ENCODE measurements at places on chromosomes 4 and X.
A peak's percentile ranks its signal among the peaks of the same experiment; 100 is the strongest.

DNA sequence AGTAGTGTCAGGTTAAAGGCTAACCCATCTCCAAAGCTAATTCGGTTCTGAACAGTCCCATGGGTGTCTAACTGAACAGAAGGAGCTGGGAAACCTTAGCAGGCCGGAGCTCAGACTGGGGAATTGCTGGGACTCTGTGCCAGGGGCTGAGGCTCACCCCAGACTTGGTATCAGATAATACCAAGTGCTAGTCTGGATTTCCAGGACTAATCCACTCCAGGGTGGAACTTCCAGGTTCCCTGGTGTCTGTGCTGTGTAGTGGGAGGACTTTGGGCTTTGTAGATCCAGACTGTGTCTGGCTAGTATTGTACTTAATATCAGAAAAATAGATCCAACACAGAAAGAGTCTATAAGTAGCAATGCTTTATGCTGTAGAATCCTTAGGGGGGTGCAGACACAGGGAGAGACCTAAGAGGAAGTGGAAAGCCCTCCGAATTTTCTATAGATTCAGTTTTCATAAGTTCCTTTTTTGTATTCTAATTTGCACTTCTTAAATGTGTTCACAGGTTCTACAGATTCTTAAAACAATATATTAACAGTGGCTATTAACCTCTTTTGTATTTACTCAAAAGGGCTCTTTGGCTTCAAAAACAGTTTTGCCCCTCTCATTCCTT, 4.1 kb downstream of the ZNF827 start:
- no peak for DNase-seq

DNA sequence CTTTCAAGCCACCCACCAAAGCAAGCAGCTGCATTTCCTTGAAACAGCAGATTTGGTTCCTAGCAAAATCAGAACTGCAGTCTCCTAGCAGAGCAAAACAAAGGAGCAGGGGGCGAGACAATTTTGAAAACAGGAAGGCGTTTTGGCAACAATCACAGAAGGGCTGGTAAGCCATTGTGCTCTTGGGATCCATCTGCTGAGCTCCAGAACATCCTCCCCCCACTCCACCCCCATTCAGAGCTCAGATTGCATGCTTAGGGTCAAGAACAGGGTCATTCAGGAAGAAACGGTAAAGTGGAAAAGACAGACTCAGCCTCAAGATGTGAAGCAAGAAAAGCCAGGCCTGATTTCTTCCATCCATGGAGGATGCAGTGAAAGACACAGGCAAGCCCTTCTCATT, 7.6 kb upstream of the PCDH19 start:
- no peak for DNase-seq

DNA sequence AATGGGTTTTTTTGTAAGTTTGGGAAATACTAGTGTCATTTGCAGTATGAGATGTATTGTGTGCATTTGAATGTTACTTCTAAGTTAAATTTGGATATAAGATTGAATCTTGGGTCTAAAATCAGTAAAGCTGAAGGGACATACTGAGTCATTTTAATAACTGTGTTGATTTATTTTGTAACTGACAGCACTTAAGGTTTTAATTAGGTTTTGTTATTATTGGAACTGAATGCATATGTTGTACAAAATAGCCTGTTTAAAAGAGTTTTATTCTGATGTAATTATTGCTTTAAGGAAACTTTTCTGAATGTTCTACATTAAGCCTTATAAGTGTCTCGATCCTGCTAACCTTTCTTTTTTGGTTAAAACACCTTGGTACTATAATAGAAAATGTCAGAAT, 396.6 kb downstream of the MAPK10 start:
- no peak for DNase-seq

GRCh38 chrX:11429538-11430085, 136.4 kb downstream of the AMELX start:
- no peak for DNase-seq

- no peak for DNase-seq
Measured at GRCh38 chr4:69649207-69649606, 3.8 kb downstream of the UGT2A1 start.

DNA sequence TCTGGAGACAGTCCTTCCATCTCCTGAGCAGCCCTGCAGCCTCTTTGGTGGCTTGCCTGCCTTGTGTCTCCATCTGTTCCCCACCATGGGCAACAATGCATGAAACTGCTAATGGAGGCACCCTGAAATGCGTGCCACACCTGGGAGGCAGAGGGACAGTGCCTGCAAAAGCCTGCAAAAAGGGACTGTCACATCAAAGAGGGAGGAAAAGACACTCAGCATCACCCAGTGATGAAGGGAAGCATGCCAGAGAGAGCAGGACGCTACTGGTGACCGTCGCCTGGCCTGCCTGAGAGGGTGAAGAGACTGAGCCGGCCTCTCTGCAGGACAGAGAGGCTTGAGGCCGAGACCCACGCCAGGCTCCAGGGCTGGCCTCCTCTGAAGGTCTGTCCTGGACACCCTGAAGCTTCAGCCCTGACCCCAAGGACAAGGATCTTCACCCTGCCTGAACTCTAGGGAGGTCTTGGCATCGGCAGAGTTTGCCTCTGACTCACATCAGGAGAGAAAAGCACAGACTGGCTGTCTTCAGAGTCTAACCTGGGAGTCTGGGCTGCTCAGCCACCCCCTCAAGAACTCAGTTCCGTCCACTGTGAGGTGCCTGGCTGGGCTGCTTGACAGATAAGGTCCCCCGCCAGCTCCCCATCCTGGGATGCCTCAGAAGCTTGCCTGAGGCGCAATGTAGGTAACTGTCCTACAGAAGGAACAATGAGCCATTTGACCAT, 8.1 kb downstream of the ACSL1 start:
- no peak for DNase-seq

GRCh38 chr4:79907001-79907400, 166.0 kb downstream of the ANTXR2 start:
- DNase-seq, result no peak

- no peak for DNase-seq
Measured at GRCh38 chrX:39438603-39439602, 637.6 kb downstream of the MID1IP1 start.

DNA sequence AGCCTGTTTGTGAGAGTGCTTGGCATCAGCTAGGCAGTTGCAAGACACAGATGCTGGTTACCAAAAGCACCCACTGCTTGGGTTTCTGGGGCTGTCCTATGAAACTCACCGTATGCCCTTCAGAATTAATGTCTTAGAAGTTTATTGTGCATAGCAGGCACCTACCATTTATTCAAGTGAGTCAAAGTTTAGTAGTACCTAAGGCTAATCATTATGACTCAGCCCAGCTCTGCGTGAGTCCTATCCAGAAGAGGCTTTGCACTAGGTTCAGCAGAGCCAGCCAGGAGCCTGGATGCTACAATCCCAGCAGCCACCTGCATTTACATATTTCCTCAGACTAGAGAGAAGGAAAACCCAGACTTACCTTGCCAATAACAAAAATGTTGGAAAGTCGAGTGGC, 4.2 kb downstream of the RPS4X start:
- DNase-seq, result no peak

DNA sequence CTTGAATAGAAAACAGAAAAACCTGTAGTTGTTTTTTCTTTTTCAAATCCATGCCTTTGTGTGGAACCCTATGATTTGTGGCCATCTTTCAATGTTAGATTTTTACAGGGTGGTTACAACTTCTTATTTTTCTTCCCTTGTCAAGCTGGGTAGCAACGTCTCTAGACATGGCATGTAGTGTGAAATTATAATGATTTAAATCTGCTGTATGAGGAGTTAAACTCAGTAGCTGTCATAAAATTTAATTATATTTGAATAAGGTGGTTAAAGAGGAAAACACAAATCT, 78.1 kb upstream of the CBLL2 start:
- no peak for DNase-seq

GRCh38 chrX:108123591-108124366, 32.2 kb downstream of the ATG4A start:
- DNase-seq, result no peak

- DNase-seq, result peak; percentile 19
Measured at GRCh38 chr4:151276787-151277562, at the start of gene PRSS48. PRSS48 (plus strand) TSS chr4:151277161; CDS start chr4:151277173, 12 bp downstream.

DNA sequence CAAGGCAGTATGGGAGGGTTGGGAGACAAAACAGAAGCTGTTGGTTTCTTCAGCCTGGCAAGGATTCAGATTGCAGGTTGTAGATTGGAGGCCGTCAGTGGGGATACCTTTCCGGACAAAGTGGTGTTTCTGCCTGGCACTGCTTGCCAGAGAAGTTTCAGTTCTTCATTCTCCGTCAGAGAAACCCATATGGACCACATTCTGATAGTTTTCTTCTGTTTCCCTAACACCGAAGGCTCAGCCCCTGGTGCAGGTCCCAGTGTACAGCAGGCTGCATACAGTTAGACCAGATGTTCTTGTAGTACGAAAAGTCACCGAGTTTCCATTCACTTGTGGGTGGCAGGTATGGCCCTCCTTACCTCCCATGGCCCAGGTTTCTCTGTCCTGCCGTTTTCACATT, 107.3 kb downstream of the PTTG2 start:
- no peak for DNase-seq

DNA sequence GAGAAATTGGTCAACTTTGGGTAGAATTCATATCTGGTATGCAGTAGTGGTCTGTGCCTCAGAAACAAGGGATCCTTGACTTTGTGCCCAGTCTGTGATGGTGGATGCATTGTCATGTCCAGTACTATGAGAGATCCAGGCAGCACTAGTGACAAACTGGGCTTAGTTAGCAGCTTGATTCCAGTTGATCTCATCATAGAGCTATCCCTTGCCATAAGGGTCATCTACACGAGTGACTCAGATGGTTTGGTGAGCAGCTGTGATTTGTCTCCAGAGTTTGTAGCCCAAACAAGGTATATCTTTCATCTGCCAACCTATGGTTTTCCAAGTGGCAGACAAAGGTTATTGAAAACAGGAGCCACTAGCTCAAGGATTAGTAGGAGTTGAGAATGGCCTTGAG, 298.8 kb downstream of the GBA3 start:
- DNase-seq, result no peak

DNA sequence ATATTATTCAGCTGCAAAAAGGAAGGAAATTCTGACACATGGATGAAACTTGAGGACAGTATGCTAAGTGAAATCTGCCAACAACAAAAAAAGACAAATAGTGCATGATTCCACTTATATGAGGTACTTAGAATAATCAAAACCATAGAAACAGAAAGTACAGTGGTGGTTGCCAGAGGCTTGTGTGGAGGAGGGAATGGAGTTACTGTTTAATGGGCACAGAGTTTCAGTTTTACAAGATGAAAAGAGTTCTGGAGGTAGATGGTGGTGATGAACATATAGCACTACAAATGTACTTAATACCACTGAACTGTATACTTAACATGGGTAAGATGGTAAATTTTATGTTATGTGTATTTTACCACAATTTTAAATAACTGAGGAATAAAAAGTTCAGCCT, 212.0 kb upstream of the KLF3 start:
- DNase-seq, result no peak

DNA sequence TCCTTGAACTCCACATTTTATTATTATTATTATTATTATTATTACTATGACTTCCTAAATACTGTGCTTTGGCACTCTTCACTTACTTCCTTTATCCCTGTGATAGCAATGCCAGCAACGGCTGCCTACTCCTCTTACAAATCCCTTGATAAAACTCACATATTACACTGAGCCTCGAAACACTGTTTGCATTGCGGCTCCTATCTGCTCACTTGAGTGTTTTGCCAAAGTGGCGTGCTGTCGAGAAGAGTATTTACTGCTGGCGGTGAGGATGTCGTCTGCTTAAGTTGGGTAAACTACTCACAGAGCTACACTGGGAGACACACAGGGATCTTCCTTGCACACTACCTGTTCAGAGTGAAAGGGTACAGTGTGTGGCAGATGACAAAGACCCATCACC, 143.4 kb upstream of the VCX3A start:
- DNase-seq, result peak; percentile 31

- DNase-seq, result no peak
Measured at GRCh38 chr4:100168521-100168920, 21.7 kb downstream of the DDIT4L start.

GRCh38 chr4:87077914-87078585, 142.4 kb downstream of the KLHL8 start:
- DNase-seq, result no peak

- DNase-seq, result no peak
Measured at GRCh38 chr4:188408244-188409030, 269.2 kb downstream of the TRIML1 start.

DNA sequence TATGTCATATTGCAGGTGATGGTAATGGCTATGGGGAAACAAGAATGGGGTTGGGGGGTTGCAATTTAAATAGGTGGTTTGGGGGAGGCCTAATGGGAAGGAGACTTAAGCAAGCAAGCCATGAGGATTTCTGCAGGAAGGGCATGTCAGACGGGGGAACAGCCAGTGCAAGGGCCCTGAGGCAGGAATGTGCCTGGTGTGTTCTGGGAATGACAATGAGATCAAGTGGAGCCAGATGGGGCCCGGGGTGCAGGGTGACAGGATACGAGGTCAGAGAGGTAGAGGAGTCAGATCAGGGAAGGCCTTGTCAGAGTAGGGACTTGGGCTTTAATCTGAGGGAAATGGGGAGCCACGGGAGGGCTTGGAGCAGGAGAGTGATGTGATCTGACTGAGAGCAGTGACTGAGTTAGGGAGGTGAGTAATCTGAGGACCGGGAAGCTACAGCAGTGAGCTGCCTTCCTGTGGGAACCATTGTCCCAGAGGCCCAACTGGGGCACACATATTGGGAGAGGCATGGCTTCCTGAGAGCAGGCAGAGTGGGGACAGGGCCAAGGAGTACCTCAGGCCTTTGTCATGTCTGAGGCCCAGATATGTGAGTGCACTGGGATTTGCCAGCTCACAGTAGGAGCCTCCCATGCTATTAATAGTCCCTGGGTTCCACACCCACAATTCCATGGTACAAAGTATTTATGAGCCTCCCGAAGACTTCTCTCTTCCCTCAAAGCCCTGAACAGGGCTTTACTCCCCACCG, 139.8 kb downstream of the BCOR start:
- no peak for DNase-seq

DNA sequence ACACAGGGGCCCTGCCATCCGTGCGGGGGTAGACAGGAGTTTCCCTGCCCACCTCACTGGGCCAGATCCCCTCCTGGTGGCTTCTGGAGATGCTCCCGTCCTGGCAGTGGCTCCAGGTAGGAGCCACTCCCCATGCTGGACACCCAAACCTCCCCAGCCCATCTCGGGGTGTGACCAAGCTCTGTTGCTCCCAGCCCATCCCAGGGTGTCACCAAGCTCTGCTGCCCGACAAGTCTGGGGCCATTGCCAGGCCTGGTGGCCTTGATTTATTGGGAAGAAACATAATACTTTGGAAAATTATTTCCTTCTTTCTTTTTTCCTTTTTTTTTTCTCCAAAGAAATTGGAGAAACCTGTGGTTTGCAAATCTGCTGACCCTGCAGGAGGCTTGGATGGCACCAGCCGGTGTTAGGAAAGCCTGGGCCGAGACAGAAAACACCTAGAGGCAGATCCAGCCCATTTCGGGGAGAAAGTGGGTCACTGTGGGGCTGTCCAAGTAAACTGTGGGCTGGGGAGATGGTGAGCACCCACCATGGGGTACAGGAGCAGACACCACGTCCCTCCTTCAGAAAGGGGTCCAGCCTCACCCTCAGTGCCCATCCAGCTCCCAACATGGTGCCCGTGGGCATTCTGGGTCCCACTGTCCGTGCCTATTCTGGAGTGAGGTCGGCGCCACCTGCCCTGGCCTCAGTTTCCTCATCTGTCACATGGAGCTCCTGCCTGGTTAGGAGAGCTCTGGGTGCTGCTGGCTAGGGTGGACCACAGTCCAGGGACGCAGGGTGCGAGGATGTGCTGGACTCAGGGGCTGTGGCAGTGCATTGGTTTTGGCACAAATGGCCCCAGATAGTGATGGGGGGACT, 59.4 kb upstream of the ADRA2C start:
- no peak for DNase-seq

- no peak for DNase-seq
Measured at GRCh38 chr4:8199594-8200301, 658 bp downstream of the SH3TC1 start.

Data from NCI-H1105 treated with DMSO at 0.1 percent for 48 hours (cell line).